Activated CD4-positive, alpha-beta T cell treated with anti-CD3 and anti-CD28 coated beads, Interleukin-2, amount 10 ng/mL, durations not matched to agents 7 days and 5 days (primary cell): ENCODE measurements at places on chromosomes 5 and 9.
A peak's percentile ranks its signal among the peaks of the same experiment; 100 is the strongest.

DNA sequence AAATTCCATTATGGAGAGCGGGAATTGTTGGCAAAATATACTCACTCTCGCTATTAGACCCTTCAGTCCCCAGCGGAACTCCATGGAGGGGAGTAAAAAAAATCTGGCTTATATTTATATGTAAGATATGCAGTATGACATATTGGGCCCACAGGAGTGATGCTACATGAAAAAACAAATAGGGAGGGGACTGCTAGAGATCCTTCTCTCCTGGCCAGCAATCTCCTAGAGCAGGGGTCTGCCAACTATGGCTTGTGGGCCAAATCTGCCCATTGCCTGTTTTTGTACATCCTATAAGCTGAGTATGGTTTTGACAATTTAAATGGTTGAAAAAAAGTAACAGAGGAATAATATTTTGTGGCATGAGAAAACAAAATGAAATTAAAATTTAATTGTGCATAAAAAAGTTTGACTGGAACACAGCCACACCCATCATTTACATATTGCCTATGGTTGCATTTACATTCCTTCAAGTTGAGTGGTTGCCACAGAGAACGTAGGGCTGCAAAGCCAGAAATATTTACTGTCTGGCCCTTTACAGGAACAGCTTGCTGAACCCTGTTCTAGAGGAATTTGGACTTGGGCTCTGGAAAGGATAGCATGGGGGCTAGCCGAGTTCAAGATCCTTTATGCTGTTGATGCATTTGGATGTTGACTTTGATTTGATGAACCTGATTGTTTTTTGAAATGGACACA is 197.3 kb upstream of the CLINT1 start:
- no peak for DNase-seq

DNA sequence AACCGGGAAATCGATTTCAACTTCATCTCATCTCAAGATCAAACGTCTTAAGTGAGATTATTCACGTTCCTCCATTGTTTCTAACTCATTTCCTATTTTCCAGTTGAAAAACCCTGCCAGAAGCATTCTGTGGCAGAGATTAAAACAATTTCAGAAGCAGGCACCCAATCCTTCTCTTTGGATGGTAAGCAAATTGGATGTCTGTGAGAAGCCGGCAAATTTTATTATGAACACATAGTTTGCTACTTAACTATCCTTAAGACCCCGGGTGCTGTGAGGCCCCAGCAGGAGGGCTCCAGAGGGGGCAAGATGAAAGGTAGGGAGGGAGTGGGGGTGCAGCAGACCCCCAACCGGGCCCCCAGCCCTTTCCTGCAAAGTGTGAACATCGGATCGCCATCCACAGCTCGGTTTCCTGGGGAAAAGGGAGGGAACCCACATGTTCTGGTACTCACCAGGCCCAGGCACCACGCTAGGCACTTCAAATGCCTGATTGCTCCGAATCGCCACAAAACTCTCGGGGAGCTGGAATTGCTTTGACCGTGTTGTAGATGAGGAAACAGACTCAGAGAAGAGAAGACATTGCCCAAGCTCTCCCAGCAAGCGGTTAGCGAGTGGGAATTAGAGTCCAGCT is 167.1 kb upstream of the MVB12B start:
- DNase-seq, result no peak

DNA sequence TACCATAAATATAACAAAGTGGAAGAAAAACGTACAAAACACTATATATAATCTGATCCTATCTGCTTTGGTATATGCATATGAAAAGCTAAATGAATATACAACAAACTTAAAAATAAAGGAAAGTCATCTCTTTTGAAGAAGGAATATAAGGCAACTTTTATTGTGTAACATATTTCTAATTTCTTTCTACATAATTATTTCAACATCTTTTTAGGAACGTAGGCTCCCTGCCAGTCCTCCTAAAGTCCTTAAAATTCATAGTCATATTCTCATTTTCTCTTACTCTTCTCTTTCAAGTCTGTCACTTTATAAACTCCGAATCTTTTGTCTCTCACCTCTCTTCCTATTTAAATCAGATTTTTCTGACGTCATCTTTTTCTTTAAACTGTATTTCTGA is 9.6 kb downstream of the DEPDC1B start:
- no peak for DNase-seq

- no peak for DNase-seq
Measured at GRCh38 chr9:131774636-131775035, 34.8 kb upstream of the RAPGEF1 start.

GRCh38 chr5:133781436-133782225 is 169.3 kb upstream of the FSTL4 start:
- DNase-seq, result no peak

- no peak for DNase-seq
Measured at GRCh38 chr9:106896695-106897094, 33.7 kb downstream of the ZNF462 start.

DNA sequence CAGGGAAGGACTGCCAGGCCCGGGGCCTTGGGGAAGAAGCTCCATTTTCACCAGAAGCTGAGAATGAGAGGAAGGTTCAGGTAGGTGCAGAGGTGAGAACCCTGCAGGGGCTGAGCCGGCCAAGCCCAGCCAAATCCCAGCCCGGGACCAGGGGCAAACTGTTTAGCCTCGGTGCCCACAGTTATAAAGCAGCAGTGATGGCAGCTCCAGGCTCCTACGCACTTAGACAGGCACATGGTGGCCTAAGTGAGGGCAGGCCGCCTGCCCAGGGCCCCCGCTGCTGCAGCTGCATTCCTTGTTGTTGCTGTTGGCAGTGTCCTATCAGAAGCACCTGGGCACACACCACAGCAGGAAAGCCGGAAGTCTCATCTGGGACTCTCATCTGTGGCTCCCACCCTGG is 159.9 kb upstream of the FOXD4L5 start:
- no peak for DNase-seq

DNA sequence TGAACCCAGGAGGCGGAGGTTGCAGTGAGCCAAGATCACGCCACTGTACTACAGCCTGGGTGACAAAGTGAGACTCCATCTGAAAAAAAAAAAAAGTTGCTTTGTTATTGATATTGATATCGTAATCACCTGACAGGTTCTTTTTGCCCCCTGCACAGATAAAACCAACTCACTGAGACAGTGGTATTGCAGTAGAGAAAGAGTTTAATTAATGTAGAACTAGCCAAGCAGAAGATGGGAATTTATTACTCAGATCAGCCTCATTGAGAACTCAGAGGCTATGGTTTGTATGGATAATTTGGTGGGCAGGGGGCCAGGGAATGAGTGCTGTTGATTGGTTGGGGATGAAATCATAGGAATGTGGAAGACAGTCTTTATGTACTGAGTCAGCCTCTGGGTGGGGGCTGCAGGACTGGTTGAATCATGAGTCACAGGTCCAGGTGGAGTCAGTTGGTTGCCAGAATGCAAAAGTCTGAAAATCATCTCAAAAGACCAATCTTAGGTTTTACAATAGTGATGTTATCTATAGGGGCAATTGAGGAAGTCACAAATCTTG is 35.8 kb upstream of the MEGF10 start:
- no peak for DNase-seq

DNA sequence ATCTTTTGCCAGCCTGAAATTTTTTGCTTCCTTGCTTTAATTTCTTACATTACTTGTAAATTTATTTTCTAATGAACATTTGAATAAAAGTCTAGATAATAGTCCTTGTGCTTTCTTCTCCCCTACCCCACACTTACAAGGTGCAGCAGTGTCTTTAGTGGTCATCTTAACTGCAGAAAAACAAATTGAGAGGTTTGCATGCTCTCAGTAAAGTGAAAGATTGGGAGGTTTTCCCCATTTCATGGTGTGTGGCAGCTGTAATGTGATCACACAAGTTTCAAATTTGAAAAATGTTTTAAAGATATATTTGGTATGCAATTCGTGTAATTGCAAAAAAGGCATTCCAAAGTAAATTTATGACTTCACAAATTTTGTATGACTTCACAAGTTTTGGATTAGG is 14.7 kb downstream of the APC start:
- no peak for DNase-seq

- DNase-seq, result no peak
Measured at GRCh38 chr5:5128766-5129165, 11.4 kb upstream of the ADAMTS16 start.

- DNase-seq, result no peak
Measured at GRCh38 chr5:179130101-179130681, 70.0 kb downstream of the ZNF354C start.

DNA sequence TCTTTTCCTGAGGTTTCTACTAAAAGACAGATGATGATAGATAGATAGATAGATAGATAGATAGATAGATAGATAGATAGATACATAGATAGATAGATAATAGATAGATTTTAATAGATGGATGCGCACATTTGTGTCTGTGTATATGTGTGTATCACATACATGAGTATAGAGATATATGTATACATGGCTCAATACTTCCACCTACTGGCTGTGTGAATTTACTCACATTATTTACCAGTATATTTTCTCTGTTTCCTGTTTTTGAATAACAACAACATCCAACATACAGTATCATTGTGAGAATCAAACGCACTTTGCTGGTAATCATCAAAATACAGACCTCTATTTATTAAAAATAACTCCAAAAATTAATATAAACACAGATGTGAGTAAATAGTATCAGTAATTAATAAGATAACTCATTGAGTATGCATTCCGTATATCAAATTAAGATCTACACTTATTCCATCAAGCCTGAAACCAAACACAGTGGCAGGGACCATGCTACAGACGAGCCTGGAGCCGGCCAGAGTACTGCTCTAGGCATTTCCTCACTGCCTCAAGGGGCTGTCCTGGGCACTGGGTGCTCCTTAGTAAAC is 338.0 kb downstream of the SEMA5A start:
- DNase-seq, result peak; percentile 11

DNA sequence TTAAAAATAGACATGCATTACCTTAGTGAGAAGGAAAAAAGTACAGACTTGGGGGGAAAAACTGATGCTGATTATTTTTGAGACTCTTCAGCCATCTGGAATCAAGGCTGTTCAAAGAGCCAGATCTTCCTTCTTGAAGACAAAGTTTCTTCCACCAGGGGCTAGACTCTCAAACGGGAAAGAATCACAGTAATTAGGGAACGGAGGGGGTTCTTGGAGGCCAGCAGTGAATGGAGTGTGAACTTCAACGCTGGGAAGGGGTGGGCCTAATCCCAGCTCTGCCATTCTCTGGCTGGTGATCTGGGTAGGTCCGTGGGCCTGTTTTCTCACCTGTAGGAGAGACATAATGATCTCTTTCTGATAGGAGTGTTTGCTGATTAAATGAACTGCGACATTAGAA is 21.1 kb upstream of the LHX2 start:
- DNase-seq, result no peak

DNA sequence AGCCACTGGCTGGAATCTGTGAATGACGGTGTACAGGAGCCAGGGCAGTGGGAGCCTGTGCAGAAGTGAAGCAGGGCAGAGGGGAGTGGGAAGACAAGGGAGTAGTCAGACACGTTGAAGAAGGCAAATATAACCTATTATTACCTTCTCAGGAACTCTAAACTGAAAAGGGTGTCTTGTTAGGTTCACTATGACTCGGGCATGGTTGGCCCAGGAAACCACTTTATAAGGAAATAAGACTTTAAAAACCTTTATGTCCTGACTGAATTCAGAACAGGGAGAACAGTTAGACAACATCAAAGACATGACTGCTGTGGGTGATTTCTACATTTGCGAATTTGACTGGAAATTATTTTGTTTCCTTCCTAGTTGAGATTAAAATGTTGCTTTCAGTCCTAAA is 107.5 kb downstream of the ACER2 start:
- no peak for DNase-seq

DNA sequence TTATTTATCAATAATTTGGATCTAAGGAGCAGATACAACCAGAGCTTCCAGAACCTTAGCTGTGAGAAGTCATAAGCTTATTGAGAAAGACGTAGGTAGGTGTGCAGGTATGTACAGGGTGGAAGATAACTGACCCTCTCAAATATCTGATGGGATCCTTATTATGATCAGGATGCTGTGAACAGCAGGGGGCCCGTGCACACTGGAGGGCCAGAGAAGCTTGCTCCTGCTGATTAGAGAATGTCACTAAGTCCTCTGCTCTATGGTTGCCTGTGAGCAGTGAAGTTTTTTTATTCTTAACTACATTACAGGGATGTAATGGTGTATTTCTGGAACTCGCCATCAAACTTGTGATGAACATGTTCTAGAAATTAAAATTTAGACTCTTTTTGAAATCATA is 108.9 kb upstream of the POU5F2 start:
- DNase-seq, result no peak

GRCh38 chr9:123679330-123679987 is 250.5 kb downstream of the DENND1A start:
- DNase-seq, result peak; percentile 29

DNA sequence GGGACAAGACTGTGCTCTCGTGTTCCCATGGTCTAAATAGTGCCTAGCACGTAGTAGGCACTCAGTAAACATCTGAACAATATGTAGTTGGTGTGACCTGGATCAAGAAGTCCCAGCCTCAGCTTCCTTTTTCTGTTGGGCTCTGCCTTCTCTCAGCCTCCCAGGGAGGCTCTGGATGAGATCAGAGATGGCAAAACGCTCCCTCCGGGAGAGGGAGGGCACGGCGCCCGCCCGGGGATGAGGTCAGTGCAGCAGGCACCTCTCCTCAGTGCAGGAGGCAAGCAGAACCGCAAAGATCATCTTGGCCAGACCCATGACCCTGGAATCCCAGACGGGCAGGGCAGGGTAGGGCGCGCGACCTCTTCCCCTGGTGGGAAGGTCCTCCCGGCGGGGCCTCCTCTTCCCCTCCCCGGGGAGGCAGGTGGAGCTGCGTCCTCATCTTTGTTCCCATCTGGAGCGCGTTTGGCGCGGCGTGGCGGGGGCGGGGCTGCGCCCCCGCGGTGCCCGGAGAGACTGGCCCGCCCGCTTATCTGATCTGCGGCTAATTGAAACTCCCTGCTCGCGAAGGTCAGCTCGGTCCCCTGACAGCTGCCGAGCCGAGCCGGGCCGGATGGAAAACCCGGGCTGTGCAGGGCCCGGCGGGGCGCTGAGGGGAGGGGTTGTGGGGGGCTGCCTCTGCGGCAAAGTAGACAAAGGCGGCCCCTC is 60.9 kb downstream of the CXXC5 start:
- no peak for DNase-seq

DNA sequence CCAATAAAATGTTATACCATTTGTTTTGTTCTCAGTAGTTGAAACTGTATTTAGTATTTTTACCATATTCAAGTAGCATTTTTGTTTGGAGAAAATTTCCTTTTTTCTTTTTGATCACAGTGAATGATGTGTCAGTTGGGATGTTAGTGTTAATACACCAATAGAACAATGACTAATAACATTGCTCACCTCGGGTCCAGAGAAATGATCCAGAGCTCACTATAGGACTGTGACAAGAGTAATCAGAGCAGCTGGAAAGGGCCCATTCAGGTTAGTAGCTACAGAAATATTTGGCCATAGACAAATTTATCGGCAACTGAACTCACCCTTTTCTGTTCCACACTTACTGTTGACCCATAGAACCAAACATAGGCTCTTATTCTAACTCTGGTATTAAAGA is 989.2 kb downstream of the TLE4 start:
- no peak for DNase-seq
